ENCODE measurements at places on chromosomes 5 and 9.

GRCh38 chr5:132386644-132387286 lies 17.3 kb downstream of the SLC22A5 start:
- DNase-seq = peak; percentile 64

- DNase-seq = no peak
Measured at GRCh38 chr5:620586-621180, 8.5 kb downstream of the CEP72 start.

DNA sequence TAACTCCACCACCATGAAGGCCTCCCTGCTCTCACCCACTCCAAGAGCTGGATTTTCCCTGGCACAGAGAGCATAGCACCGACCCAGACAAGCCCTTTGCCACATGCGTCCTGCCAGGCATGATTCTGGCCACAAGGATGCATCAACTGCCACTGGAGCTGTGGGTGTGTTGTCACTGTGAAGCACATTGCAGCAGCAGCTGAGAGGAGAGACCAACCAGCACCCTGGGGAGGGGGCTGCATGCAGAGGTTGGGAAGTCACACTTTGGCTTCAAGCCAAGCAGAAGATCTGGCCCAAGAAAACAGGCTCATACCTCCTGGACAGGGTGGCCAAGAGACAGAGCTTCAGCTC lies 22.6 kb upstream of the PTGES start:
- no peak for DNase-seq

- no peak for DNase-seq
Measured at GRCh38 chr5:111223101-111223786, 940 bp upstream of the CAMK4 start.

- no peak for DNase-seq
Measured at GRCh38 chr5:160657068-160657507, 194.9 kb downstream of the ATP10B start.

DNA sequence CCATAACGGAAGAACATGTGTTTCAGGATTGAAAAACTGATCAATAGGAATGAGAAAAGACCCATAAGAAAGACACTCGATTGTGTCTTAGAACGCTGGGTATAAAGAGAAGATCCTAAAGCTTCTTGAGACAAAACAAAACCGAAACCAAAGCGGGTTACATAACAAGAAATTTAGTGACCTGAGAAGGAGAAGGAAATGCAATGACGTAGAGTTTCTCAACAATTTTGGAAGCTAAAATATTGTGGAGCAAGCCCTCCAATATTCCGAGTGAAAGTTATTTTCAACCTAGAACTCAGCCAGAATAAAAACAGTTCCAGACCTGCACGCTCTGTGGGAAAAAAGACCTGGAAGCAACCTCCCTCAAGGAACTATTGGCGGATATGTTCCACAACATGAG lies 81.9 kb upstream of the FREM1 start:
- no peak for DNase-seq

GRCh38 chr5:81117566-81117965 lies 115.6 kb upstream of the CKMT2 start:
- DNase-seq = no peak

All from T-helper 2 cell (primary cell).